ENCODE measurements at places on chromosomes 3 and 15.

GRCh38 chr3:172982736-172983364 is 158.2 kb downstream of the SPATA16 start:
- DNase-seq: no peak

- DNase-seq: no peak
These were observed 79.5 kb downstream of the IMPG2 start for GRCh38 chr3:101240719-101241399.

GRCh38 chr3:55621648-55622047 is 134.5 kb upstream of the WNT5A start:
- DNase-seq: no peak

DNA sequence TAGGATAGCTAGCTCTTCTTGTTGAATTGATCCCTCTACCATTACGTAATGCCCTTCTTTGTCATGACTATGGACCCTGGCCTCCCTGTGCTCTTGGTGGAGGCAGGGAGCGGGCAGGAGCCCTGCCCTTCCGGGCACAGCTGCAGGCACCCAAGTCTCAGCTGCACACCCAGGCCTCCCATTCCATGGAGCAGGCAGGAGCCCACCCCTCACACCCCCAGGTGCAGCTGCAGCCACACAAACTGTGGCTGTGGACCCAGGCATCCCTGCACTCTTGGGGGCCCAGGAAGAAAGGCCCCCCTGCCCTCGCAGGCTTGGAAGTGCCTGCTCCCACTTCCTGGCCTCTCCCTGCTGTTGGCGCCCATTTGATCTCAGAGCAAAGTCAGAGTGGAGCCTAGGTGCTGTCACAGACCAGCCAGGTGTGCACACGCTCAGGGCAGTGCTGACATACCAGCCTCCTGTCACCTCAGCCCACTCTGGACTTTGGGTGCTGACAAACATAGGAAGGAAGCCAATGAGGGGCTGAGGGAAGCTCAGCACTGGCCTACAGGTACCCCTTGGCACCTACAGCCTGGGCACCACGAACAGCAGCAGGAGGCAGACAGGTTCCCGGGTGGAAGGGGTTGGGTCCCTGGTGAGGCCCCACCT is 53.0 kb downstream of the SLMAP start:
- DNase-seq: no peak

- no peak for DNase-seq
These were observed 69.7 kb downstream of the ADCY5 start for GRCh38 chr3:123379041-123379830.

All from T1000 (cell line).